ENCODE measurements at places on chromosomes 5 and 9.
A peak's percentile ranks its signal among the peaks of the same experiment; 100 is the strongest.

GRCh38 chr9:18566121-18566520 lies 92.2 kb downstream of the ADAMTSL1 start:
- no peak for DNase-seq

DNA sequence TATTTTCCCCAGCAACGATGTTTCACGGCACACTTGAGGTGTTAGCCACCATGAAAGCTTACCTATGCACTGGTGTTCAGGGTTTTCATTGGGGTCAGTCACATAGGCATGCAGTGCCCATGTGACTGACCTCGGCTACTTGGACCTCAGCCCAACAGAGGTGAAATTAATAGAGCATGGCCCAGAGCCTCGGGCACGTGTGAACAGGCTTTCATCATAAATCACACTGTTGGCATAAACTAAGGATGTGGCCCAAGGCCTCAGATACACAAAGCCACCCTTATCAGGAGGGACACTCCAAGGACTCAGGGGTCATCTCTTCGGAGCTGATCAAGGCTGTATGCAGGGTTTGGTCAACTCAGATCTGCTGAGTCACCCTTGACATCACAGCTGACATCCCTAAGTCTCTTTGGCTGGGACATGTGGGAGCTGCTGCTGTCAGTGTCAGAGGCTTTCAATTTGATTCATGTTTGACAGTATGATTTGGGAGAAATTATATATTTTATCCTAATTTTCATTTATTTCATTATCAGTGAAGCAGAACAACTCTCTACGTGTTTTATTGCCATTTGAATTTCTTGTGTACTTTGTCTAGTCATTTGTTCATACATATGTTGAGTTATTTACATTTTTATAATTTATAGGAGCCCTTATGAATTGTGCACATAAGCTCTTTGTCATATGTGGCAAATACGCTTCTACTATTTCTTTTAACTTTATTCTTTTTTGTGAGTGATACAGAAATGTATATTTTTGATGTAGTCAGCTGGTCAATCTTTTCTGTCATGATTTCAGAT lies 59.7 kb upstream of the ANKRD33B start:
- DNase-seq = no peak

- no peak for DNase-seq
These were observed 1571.2 kb upstream of the C9orf72 start for GRCh38 chr9:29144476-29144875.

- DNase-seq = peak; percentile 65
These were observed 89.2 kb downstream of the SEMA4D start for GRCh38 chr9:89408628-89409101.

DNA sequence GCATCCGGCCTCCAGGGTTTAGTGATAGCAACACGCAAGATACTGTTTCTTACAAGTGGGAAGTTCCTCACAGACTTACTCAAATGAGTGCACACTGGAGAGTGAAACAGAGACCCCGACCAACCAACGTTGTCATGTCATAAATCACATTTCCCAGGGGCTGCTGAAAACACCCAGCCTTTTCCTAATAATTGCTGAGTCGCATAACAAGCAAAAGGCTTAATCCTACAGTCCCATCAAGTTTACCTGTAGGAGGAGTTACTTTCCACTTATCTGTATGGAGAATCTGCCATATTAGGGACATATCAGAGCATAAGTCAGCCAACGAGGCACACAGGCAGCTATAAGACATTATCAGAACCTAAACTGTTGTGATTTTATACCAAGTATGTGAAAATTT lies 156.4 kb upstream of the LHFPL2 start:
- DNase-seq = no peak

GRCh38 chr9:133951265-133951664 lies 40.9 kb downstream of the VAV2 start:
- no peak for DNase-seq

DNA sequence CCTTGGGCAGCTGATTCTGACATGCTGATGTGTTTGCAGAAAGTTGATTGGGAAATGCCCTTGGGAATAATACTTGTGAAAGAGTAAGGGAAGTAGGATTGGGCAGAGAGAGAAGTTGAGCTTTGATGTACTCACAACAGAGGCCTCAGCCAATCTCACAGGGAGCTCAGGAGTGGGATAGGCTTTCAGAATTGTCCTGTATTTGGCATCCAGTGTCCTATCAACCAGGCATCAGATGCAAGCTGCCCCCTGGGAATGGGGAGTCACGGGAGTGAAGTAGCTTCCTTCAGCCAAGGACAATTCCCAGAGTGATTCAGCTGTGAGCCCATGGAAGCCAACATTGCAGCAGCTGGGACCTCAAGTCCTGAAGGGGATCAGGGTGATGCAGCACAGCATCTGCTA lies 39.6 kb downstream of the DMAC1 start:
- no peak for DNase-seq

GRCh38 chr5:115289104-115289503 lies 7.3 kb downstream of the CCDC112 start:
- DNase-seq = no peak

DNA sequence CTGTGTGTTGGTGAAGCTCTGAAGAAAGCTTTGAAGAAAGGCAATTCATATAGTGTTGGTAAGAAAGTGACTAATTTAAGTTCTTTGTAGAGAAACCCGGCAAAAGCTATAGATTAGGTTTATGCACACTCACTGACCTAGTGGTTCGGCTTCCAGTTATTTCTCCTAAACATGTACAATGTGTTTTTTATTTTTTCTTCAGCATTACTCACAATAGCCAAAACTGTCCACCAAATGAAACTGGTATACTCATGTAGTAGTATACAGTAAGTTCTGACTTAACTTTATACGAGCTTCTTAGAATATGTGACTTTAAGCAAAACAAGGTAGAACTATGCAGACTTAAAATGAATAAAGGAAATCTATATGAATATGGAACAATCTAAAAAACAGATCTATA lies 44.8 kb downstream of the PJA2 start:
- DNase-seq = no peak

DNA sequence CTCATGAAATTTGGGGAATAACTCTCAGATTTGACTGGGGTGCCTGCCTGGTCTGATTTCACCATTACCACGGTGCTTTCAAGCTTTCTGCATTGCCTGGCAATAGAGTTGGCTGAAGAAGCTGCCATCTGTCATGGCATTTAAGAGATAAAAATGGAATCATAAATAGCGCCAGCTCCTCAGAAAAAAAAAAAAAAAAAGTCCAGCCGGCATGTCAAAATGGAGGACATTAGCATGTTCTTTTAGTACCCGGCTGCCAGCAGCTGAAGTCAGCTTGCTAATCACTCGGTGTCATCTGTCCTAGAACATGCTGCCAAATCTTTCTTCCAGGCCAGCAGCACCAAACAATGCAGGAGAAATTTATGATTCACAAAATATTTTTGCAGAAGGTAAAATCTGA lies 57.7 kb upstream of the CER1 start:
- no peak for DNase-seq

DNA sequence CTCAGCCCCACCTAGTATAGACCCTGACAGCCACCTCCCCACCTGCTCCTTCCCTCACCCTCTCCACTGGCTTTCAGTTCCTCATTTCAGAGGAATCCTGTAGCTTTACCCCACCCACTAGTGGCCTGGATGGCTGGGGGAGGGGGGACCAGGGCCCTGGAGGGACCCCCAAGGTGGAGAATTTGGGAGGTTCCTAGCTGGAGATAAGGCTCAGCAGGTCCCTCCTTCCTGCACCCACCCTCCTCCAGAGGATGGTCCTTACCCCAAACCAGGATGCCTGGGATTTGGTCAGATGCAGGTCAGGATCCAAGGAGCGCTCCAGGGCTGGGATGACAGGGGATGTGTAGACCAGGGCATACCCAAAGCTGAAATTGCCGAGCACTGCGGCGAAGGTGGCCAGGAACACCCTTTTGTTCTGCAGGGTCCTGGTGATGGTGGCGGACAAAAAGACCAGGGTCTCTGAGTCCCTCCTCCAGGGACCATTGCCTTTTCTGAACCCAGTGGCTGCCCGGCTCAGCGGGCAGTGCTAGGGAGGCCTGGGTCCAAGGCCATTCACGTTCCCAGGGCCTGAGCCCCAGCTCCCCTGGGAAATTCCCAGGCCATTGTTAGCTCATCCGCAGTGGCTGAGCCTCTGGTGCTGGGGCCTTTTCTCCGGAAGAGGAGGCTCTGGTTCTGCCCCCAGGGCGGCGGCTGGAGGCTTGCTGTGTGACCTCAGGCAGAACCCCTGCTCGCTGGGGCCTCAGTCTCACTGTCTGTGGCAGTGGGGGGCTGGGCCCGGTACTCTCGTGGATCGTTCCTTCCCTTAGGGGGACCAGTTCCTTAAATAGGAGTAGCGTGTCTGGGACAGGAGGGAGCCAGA lies 678 bp downstream of the SLC2A6 start:
- DNase-seq = peak; percentile 49

DNA sequence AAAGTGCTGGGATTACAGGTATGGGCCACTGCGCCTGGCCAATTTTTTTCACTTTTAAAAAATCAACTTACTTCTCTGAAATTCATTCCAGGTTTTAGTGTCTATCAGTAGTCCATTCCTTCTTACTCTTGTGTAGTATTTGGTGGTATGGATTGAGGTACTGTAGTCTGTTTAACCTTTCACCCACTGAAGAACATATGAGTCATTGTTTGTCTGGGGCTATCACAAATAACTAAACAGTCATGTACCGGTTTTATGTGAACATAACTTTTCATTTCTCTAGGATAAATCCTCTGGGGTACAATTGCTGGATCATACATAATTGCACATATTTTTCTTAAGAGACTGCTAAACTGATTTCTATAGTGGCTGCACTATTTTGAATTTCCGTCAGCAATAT lies 1188.0 kb upstream of the CDH9 start:
- DNase-seq = no peak

- no peak for DNase-seq
These were observed 60.1 kb upstream of the NMUR2 start for GRCh38 chr5:152465140-152465539.

GRCh38 chr5:76333571-76333970 lies 69.5 kb upstream of the IQGAP2 start:
- no peak for DNase-seq

DNA sequence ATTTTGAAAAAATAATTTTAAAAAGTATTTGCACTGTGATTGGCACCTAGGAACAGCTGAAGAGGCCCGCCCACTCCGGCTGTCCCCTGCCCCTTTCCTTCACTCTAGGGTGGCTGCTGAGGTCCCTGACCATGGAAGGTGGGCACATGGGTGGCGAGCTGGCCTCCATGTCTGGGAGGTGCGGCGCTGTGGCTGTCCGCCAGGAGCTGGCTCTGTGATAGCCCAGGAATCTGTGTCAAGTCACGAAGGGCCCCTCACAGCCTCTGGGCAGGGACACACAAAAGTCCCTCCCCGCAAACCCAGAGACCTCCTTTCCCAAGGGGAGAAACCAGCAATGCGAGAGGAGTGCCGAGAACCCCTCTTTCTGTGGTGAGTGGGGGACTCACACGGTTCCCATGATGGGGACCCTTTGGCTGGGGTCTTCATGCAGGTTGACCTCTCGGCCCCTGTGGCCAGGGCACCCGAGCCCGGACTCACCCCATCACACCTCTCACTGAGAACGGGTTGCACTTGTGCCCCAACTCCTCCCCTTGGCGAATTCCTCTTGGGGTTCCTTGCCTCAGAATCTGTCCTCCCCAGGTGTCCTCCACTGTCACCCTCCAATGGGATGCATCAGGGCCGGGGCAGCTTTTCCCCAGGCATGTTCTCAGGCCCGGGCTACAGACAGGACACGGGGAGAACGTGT lies 168.0 kb downstream of the GAPVD1 start:
- no peak for DNase-seq

- DNase-seq = no peak
These were observed 127.0 kb upstream of the PALM2AKAP2 start for GRCh38 chr9:109652971-109653370.
